ENCODE measurements at places on chromosomes 1 and 21.

- no peak for DNase-seq
These were observed 21.0 kb downstream of the SLC37A1 start for GRCh38 chr21:42534421-42535378.

GRCh38 chr1:234755449-234755863 lies 145.5 kb upstream of the IRF2BP2 start:
- DNase-seq = no peak

GRCh38 chr1:247905181-247905580 lies 9.8 kb downstream of the OR2W3 start:
- no peak for DNase-seq

DNA sequence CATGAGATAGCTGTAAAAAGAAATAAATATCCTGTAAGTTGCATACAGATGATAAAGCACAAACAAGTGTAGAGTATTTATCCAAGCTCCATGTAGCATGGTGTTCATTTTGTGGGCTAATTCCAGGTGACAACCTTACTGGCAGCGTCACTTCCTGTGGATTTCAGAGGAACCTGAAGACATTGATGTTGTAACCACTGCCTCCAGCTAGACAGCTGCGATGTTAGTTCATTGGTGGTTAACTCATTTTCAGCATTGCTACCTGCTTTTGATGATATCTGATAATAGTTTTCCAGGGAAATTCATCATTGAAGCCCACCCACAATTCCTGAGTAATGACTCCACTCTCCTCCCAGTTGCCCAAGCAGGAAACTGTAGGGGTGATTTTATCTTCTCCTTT lies 3.0 kb downstream of the HSD3B1 start:
- DNase-seq = no peak

- DNase-seq = peak; percentile 23
These were observed 26.3 kb downstream of the CLIC4 start for GRCh38 chr1:24771574-24771973.

DNA sequence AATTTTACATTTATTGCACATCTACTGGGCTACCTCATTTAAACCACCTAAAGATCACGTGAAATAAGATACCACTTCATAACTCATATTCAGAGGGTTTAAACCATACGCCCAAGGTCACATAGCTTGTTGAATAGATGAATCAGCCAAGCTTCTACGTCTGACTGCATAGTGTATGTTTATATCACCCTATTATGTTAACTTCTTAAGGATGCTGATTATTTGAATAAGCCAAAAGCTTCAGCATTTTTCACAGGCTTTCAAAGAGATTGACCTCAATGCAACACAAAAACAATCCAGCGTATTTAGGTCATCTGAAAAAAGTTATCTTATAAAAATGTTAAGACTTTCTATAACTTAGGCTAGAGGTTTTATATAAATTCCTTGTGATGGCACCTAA lies 373.8 kb downstream of the TGFB2 start:
- DNase-seq = no peak

GRCh38 chr1:95118067-95118499 lies 928 bp downstream of the TLCD4 start:
- DNase-seq = no peak

DNA sequence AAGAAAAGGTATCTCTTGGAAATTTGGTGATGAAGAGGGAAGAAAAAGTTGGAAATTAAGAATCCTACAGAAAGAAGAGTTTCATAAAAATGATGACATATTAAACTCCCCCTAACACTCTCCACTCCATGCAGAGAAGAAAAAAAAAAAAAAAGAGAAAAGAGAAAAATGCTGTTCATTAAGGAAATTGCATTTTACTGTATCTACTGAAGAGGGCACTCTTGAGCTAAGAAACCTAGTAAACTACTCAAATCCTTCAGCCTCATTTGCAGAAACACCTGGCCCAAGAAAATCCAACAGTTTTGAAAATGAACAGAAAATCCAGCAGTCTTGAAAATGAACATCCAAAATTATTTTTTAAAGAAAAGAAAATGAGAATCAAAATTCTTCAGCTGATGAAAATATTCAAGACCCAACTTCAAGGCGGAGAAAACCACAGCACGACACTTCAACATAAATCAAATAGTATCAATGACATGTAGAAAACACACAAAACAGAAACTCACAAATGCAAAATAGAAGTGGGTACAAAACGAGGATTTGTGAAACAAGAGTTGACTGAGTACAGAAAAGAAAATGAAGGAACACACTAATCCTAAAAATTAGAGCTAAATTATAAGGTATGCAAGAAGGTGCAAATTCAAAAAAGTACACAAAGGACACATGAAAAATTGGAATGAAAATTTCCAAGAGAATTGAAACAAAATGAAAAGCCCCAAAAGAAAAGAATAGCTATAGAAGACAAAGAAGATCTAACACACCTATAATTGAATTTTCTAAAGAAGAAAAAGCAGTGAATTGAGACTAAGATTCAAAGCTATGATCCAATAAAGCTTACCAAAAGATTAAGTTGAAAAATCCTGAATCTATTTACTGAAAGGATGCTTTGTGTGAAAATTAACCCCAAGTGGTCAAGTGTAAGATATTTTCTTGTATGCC lies 73.2 kb upstream of the DNAJC6 start:
- DNase-seq = no peak

- DNase-seq = no peak
These were observed 27.1 kb downstream of the PTPRF start for GRCh38 chr1:43557744-43558245.

DNA sequence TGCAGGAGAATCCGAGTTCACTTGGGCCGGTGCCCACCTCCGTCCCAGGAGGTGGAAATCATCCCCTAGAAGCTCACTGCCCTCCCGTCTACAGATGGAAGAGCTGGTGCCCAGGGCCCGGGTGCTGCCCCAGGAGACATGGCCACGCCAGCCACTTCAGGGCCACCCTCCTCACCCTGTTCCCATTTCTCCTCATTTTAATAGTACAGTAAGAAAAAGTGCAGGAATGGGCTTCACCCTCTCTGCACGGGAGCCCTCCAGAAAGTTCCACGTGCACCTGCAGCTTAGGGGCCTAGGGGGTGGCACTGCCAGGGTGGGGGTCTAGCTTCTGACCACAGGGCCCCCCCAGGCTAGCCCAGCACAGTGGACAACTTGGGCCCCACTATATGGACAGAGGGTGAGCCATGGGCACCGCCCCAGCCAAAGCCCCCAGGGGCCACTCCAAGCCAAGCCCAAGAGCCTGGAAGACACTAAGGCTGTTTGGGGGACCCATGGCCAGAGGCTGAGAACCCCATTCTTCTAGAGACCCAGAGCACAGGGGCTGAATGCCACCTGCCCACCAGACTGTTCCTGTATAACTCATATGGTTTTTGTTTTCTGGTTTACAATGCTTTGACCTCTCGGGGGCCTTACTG lies 3.4 kb upstream of the FTCD start:
- no peak for DNase-seq

GRCh38 chr1:206895837-206896242 lies 1.4 kb upstream of the IL24 start:
- no peak for DNase-seq

DNA sequence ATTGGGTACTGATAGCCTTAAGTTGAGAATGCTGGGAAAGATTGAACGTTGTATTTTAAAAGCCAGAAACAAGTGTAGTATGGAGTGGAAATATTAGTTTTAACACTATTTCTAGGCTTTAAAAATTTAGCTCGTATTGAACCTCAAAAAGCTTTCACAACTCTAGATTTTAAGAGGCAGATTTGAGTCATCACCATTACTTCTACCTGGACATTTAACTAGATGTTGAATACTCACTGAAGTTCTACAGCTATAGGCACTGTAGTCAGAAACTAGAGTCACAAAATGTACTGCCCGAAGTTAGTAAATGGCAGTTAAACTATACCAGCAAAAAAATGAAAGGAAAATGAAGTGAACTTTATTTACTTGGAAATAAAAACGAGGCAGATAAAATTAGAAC lies 96.5 kb downstream of the NEK7 start:
- DNase-seq = no peak

- no peak for DNase-seq
These were observed 10.9 kb upstream of the VAMP3 start for GRCh38 chr1:7760245-7760644.

Data from SIG-M5 (cell line).